ENCODE measurements at places on chromosomes 7 and 10.

GRCh38 chr7:2613931-2614600 lies 17.7 kb upstream of the TTYH3 start:
- DNase-seq, result no peak

DNA sequence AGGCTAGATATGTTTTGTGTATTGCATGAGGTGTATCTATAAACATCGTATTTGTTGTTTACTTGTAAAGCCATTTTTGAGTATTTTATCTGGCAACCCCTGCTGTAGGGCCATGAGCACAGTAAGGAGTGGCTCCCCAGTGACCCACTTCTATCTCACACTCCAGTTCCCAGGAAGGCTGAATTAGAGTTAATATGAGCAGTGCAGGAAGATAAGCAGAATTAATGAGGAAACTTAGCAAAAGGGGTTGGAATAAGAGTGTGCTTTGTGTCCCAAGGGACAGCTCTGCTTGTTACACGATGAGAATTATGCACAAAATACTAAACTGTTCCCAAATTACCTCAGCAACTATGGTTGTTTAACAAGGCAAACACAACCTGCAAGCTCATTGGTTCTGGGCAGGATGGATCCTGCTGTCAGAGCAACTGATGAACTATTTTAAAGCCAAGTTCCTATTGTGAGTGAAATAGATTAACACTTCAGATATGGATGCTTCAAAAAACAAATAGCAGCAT lies 1005.8 kb downstream of the NRG3 start:
- no peak for DNase-seq

- no peak for DNase-seq
These were observed 333.3 kb upstream of the TMEM229A start for GRCh38 chr7:124366118-124366517.

GRCh38 chr7:151832656-151833055 lies 44.3 kb downstream of the PRKAG2 start:
- DNase-seq, result no peak

GRCh38 chr7:105878746-105879605 lies 2.6 kb upstream of the ATXN7L1 start:
- no peak for DNase-seq

All from GM12865 (cell line).